Stimulated activated CD4-positive, alpha-beta T cell treated with anti-CD3 and anti-CD28 coated beads, Interleukin-1b, Interleukin-23, amount 100 ng/mL, for 1 hour (primary cell): ENCODE measurements at places on chromosomes 6 and 20.

GRCh38 chr6:22873513-22874136 is 304.3 kb downstream of the HDGFL1 start:
- no peak for DNase-seq

GRCh38 chr6:140844167-140844566 is 1288.6 kb upstream of the GJE1 start:
- DNase-seq, result no peak

DNA sequence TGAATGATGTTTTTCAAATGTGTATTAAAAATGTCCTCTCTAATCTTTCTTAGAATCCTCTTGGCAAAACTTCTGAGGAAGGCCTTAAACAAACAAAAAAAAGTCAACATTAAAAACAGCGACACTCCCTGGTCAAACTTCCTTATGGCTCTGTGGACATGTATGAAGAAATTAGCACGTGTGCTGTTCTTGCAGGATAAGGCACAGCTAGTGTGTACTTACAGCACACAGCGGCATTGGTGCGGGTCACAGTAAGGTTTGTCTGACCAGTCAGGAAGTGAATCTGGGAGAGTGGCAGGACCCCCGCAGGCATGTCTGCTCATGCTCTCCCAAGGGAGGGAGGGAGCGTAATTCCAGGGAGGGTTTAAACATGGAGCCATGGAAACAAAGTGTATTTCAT is 38.8 kb downstream of the SLC22A1 start:
- no peak for DNase-seq

DNA sequence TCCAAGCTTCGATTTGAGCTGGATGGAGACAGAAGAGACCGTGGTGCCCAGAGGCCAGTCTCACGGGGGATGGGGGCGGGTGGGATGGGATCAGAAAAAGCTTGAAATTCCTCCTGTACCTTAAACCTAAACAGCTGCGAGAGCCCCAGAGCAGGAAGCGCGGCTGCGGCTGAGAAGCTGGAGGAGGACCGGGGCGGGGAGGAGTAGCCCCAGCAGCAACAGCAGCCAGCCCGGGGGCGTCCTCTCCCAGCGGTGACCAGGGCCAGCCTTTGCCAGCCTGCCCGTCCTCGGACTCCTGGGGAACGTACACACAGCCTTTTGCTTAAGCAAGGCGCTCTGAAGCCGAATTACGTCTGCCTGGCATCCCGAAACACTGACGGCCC is 17.4 kb upstream of the PRDM13 start:
- DNase-seq, result no peak

GRCh38 chr20:16240355-16240754 is 332.9 kb downstream of the KIF16B start:
- no peak for DNase-seq
